SJCRH30 (cell line): ENCODE measurements at places on chromosomes 3 and 15. TPM values are rescaled to one million over a fixed set of nuclear protein-coding genes. Genes with fewer than 3 reads are reported as not detected.

Gene ITPKA
- 8.4 and 8.8 TPM in 2 replicates for total RNA-seq

Gene AMOTL2
- 18.8 and 19.0 TPM in 2 replicates for total RNA-seq

Gene TBC1D23
- 49.2 and 52.3 TPM in 2 replicates for total RNA-seq

Gene STRIT1
- total RNA-seq: not detected in 2 replicates

Gene LRRC3B
- total RNA-seq: not detected in 2 replicates

Gene TPRA1
- total RNA-seq: 24.4 and 24.8 TPM in 2 replicates

Gene ETV5
- total RNA-seq: 62.8 and 64.7 TPM in 2 replicates

Gene ZNF35
- total RNA-seq: 17.0 and 18.7 TPM in 2 replicates

Gene GALNT15
- 0.10 TPM in 1 of 2 replicates, not detected in the other for total RNA-seq

Gene GRM2
- total RNA-seq: 0.16 and 0.30 TPM in 2 replicates

Gene TIGIT
- total RNA-seq: 0.05 and 0.08 TPM in 2 replicates

Gene CSK
- 23.2 and 24.0 TPM in 2 replicates for total RNA-seq

Gene XRN1
- 178 and 205 TPM in 2 replicates for total RNA-seq

Gene FBXO22
- total RNA-seq: 48.5 and 51.8 TPM in 2 replicates

Gene CAPN3
- 0.59 and 0.81 TPM in 2 replicates for total RNA-seq

Gene LRRK1
- 5.5 and 5.8 TPM in 2 replicates for total RNA-seq

Gene CHRNA5
- total RNA-seq: 19.2 and 21.7 TPM in 2 replicates

Gene BSN
- total RNA-seq: 0.08 and 0.14 TPM in 2 replicates

Gene TUSC7
- not detected in 2 replicates for total RNA-seq

Gene STRC
- total RNA-seq: 0.13 and 0.42 TPM in 2 replicates
